ENCODE measurements at places on chromosomes 6 and 20.

- no peak for DNase-seq
Observed at GRCh38 chr6:71324194-71324785, 35.7 kb downstream of the OGFRL1 start.

DNA sequence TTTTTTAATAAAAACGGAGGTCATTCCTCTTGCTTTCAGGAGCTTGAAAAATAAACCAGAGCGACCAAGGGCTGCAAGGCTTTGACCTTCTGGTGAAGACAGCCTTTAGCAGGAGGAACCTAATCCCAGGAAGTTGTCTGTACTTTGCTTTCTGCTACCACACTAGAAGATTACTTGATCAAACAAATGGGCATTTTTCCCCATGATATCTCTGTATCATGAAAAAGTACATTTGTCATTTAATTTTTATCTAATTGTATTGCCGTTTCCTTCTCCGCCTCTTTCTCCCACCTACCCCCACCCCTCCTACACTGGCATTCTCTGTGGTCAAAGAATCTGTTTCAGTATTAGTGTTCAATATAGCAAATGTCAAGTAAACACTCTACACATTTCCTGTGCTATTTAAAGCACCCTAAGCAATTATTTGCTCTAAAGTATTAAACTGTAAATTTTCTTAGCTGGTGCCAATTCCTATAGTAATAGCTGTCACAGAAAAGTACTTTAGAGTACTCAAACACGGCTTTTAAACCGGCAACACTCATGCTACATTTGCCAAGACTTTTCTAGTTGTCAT lies 29.7 kb downstream of the ATXN1 start:
- no peak for DNase-seq

GRCh38 chr20:31864521-31865400 lies 5.6 kb downstream of the DUSP15 start:
- DNase-seq: no peak

DNA sequence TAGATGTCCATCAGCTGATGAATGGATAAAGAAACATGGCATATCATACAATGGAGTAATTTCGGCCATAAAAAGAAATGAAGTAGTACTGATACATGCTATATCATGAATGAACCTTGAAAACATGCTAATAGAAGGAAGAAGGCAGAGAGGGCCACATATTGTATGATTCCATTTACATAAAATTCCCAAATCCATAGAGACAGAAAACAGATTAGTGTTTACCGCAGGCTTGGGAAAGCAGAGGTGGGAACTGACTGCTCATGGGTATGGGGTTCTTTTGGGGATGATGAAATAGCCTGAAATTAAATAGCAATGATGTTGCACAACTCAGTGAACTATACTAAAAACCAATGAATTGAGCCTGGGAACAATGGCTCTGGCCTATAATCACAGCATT lies 58.3 kb downstream of the SERAC1 start:
- DNase-seq: no peak

DNA sequence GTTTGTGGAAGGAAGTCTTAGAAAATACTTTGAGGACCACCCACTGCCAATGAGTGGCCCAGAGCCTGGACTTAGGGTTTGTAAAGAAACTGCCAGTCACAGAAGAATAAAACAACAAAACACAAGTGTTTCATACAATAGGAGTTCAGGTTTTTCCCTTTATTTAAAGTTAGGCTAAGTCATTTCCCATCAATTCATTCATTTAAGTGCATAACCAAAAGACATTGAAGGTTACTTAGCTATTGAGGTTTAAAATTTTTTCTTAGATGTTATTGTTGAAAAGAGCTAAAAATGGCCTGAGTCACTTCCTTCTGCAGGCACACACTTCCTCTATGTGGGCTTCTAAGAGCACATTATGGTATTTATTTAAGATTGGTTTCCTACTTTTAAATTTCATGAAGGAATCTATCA lies 54.2 kb downstream of the ARMC2 start:
- DNase-seq: peak; percentile 29

GRCh38 chr6:35070111-35070510 lies 71.0 kb downstream of the TCP11 start:
- DNase-seq: no peak

GRCh38 chr6:21173031-21173430 lies 420.5 kb upstream of the SOX4 start:
- no peak for DNase-seq

GRCh38 chr6:4635666-4636065 lies 140.5 kb upstream of the CDYL start:
- peak; percentile 33 for DNase-seq

- no peak for DNase-seq
Observed at GRCh38 chr20:63023071-63023935, 16.5 kb upstream of the BHLHE23 start.

- no peak for DNase-seq
Observed at GRCh38 chr6:41153451-41153850, 696 bp downstream of the TREML1 start.

- no peak for DNase-seq
Observed at GRCh38 chr6:7042654-7043545, 64.9 kb upstream of the RREB1 start.

DNA sequence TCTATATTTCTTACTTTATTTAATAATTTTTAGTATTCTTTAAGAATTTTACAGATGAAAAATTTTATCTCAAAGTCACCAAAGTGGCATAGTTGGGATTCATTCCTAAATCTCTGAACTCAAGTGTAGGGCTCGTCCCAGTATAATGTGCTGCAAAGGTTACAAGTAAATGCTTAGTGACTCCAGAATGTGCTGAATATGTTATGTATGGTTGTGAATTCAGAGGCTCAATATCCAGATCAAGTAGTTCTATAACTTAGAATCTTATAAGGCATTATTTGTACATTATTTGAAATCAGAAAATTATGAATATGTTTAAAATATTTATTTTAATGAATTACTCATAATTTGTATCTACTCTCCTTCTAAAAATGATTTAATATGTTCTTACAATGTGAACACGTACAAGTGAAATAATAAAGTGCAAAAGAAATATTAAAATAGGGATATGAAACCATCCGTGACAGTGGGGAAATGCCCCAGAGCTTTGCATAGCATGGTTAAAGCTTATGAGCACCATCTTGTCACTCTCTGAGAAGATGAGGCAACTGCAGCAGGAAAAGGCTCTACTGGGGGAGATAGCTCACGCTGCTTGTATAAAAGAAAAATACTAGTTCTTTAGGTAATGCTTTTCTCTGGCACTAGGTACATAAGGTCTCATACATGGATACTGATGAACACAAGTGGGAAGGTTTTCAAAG lies 259.0 kb downstream of the FOXC1 start:
- DNase-seq: no peak

- no peak for DNase-seq
Observed at GRCh38 chr6:39005774-39006173, 42.8 kb upstream of the GLP1R start.

DNA sequence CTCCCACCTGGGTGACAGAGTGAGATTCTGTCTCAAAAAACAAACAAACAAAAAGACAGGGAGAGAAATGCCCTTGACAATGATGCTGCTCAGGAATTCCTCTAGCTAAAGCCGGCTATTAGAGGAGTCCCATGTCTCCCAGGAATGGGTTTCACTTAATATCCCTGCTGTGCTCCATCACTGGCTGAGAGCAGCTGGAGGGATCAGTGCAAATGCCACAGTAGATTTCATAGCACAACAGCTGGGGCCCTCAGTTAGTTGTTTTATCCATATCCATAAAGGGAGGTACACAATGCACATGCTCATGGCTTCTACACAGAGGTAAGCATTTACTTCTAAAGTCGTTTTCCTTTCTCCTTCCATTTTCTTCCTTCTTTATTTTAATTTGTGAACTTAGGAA lies 742.0 kb upstream of the POU3F2 start:
- DNase-seq: no peak

- DNase-seq: no peak
Observed at GRCh38 chr20:63737945-63738686, 1.5 kb upstream of the SLC2A4RG start.

GRCh38 chr6:18293076-18293904 lies 29.0 kb upstream of the DEK start:
- peak; percentile 15 for DNase-seq

DNA sequence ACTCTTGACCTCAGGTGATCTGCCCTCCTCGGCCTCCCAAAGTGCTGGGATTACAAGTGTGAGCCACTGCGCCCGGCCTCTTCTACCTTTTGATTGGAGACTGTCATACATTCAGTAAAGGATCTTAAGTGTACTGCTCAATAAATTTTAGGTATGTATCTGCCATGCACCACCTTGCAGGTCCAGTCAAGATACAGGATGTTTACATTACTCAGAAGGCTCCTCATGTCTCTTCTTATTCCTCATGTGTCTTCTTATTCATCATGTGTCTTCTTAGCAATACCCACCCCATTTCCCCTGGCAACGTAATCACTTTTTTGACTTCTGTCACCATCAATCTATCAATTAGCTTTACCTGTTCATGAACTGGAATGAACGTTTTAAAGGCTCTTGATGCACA lies 7.9 kb downstream of the MEA1 start:
- DNase-seq: peak; percentile 74

GRCh38 chr20:24382743-24383142 lies 86.7 kb upstream of the SYNDIG1 start:
- no peak for DNase-seq

DNA sequence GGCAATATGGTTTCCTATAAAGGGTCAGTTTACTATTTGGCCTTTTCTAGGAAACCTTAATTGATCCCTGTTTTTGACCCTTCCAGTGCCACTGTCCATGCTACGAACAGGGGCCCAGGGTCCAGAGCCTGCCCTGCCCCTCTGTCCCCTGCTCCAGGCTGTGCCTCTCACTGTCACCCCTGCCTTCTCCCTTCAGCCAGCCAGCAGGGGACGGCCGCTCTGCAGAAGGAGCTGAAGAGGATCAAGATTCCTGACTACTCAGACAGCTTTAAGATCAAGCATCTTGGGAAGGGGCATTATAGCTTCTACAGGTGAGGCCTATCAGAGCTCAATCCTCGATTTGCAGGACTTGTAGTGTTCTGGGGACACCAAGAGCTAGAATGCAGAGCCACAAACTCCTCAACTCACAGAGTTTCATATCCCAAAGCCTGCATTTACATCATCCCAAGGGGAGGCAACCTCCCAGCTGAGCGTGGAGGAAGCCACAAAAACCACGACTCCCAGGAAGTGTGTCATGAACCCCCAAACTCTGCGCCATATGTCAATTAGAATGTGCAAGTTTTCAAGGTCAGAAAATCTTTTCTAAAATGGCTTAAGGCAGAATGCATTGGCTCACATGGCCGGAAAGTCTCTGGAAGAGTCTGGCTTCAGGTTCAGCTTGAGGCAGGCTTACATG lies 3.6 kb downstream of the BPI start:
- DNase-seq: peak; percentile 3

GRCh38 chr6:89970609-89971337 lies 76.5 kb downstream of the GJA10 start:
- peak; percentile 49 for DNase-seq

DNA sequence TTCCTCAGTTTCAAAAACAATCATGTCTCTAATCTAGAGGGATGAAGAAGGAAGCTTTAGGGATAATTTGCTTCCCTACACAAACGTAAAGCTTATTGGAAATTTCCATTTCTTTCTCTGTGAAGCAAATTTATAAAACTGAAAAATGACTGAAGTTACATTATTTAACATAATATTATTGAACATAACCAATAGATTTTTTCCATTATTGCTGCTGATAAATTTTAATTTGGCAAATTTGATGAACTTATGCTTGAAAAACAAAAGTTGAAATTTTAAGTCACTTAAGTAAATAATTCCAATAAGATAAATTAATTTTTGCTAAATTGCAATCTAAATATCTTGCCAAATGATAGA lies 140.9 kb downstream of the GMDS start:
- DNase-seq: no peak

GRCh38 chr6:16361121-16361520 lies 122.7 kb downstream of the GMPR start:
- no peak for DNase-seq

DNA sequence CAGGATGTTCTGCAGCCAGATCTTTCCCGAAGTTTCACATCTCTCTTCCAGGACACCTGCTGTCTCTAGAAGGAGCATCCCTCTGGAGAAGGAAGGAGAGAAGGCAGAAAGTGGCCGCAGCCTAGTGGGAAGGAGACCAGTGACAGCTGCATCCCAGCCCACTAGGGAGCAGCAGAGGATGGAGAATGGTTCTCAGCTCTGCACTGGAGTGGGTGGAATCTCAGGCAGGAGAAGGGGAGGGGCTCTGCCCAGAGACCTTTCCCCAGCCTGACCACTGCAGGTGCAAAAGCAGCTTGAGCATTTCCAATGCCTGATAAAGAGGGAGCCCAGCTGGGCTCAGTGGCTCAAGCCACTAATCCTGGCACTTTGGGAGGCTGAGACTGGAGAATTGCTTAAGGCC lies 32.3 kb downstream of the NCR2 start:
- DNase-seq: peak; percentile 47

GRCh38 chr6:162854734-162855191 lies 127.0 kb downstream of the PACRG start:
- DNase-seq: no peak

- DNase-seq: no peak
Observed at GRCh38 chr6:16767765-16768476, 6.7 kb upstream of the ATXN1 start.

DNA sequence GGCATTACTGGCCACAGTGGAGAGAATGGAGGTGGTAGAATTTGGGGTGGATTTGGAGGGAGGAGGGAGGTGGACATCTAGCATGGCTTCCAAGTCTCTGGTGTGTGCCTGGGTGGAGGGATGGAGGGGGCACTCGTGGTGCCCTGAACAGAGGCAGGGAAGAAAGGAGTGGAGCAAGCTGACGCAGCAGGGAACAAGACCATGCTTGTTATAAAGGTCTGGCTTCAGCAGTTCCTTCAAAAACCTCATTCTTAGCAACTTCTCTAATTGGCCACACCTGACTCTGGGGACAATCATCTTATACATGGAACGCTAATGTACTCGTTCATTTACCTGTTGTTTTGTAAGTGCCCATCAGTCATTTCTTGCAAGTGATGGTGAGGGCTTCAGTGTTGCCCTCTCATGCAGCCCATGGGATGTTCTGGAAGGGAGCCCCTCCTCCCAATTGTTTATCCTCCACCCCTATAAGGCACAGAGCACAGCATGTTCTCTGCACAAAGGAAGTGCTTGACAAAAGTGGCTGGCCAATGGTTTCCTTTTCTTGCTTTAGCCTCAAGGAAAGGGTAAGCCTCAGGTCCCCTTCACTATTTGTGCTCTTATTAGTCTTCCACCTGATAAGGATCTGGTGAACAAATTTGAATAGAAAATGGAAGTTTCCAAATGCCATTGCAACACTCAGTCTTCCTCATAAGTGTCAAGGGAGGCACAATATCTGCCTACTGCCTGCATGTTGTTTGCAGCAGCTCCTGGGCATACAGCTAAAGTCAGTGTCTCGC lies 39.3 kb downstream of the GFOD1 start:
- peak; percentile 72 for DNase-seq

DNA sequence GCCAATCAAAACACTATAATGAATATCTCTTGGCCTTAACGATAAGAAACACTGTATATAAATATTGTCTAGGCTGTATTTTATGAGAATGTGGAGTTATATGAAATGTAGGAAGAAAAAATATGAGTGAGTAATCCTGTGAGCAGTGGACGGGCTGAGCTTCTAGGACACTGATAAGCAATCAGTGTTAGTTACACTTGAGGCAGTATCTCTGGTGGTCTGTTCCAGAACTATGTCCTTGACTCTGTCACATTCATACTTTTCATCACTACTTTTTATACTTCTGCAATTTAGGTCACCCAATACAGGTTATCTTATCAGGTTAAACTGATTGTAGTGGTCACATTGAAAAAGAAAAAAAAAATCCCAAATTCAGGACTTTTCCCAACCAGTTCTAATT lies 360.4 kb downstream of the LAMA2 start:
- no peak for DNase-seq

- DNase-seq: no peak
Observed at GRCh38 chr6:101878554-101879276, 485.2 kb downstream of the GRIK2 start.

- DNase-seq: peak; percentile 80
Observed at GRCh38 chr20:53964067-53964466, 106.3 kb downstream of the BCAS1 start.
